ENCODE measurements at places on chromosomes 3 and 15.

GRCh38 chr3:54274607-54275006 is 152.3 kb downstream of the CACNA2D3 start:
- no peak for DNase-seq

GRCh38 chr3:164004205-164004604 is 1074.1 kb downstream of the SI start:
- no peak for DNase-seq

- DNase-seq: no peak
Observed at GRCh38 chr15:59453474-59454215, 15.7 kb downstream of the FAM81A start.

GRCh38 chr3:152283492-152284381 is 15.0 kb downstream of the MBNL1 start:
- no peak for DNase-seq

DNA sequence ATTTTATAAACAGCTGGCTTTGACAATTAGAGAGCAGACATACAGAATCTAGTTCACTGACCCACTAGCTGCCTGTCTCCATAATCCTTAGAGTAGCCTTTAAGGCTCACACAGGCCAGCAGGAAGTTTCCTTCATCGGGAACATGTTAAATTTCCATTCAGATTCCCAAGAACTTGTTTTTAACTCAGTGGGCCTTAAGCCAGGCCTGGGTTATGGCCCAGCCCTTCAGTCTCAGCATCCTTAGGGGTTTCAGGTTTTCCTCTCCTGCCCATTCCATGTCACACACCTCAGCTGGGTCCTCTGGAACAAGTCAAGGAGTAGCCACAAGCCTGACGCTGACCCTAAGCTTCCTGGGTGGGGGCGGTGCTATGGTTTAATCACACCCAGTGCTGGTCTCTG is 15.0 kb downstream of the CDAN1 start:
- DNase-seq: no peak

- no peak for DNase-seq
Observed at GRCh38 chr3:47356201-47356600, 24.6 kb upstream of the PTPN23 start.

GRCh38 chr3:125382298-125382697 is 7.2 kb upstream of the ZNF148 start:
- DNase-seq: no peak

GRCh38 chr3:176349706-176350105 is 847.6 kb downstream of the TBL1XR1 start:
- no peak for DNase-seq

DNA sequence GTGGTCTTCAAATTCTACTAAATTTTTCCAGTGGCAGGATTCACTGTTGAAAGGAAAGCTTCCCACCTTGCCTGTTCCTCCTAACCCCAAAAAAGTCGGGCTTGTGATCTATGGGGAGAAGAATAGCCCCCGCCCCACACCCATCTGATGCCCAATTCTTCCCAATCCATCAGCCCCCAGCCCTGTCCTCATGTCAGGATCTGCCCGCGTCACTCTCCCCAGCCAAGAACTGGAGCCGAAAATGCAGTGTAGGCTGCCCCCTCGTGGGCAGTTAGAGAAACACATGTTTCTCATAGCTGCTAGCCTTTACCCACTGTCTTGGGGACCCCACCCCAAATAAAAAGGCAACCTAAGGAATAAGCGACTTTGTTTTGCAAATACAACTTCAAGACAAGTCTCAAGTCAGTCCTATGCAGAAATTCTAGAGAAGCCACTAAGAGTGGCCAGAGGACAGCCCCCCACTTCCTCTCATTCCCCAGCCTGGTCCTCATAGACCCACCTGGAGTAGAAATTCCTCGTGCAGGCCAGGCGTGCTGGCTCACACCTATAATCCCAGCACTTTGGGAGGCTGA is 13.0 kb upstream of the CSK start:
- DNase-seq: peak; percentile 79

GRCh38 chr3:146501752-146502151 is 32.4 kb upstream of the PLSCR2 start:
- no peak for DNase-seq

DNA sequence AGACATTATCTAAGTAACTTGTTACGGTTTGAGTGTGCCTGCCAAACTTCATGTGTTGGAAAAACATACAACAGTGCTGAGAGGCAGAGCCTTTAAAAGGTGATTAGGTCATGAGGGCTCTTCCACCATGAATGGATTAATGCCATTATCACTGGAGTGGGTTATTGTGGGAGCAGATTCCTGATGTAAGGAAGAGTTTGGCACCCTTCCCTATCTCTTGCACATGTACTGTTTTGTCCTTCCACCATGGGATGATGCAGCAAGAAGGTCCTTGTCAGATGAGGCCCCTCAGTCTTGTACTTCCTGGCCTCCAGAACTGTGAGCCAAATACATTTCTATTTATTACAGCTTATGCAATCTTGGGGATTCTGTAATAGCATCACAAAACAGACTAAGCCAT is 413.9 kb downstream of the EPHA3 start:
- DNase-seq: no peak

DNA sequence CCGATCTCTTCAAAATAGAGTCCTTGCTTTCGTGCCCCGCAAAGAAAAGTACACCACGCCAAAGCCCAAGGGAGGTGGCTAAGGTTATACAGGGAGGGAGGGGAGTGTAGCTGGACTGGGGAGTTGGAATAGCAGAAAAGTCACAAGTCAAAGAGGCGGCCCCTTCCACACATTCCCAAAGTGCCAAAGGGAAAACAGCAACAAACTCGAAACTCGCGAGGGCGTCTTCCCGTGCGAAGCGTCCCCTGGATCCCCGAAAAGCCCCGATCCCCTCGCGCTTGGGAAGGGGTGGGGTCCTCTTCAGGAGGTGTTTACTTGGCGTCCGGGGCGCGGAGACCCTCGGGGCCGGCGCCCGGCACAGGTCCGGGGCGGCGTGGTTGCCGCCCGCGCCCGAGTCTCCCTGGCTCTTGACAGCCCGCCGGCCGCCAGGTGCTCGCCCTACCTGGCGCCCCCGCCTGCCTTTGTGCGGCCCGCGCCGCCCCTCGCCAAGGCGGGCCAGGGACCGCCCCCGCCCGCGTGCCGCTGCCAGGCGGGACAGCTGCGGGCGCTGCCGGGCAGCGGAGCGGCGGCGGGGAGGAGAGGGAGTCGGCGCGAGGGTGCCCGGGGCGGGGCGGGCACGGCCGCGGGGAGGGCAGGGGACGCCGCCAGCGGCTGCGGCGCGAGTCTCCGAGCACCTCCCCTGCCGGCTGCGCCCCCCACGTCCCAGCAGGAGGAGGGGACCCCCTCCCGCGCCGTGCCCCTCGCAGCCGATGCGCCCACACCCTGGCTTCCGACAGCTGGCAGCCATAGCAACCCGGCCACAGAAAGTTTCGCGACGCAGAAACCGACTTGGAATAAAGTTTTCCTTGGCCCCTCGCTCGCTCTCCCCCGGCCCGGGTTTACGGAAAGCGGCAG is 966 bp downstream of the MYO1E start:
- DNase-seq: no peak

GRCh38 chr3:15982667-15983196 is 185.0 kb upstream of the ANKRD28 start:
- DNase-seq: no peak

- DNase-seq: no peak
Observed at GRCh38 chr3:177431525-177432176, 234.4 kb upstream of the TBL1XR1 start.

GRCh38 chr3:49553324-49553691 is 969 bp upstream of the BSN start:
- no peak for DNase-seq

DNA sequence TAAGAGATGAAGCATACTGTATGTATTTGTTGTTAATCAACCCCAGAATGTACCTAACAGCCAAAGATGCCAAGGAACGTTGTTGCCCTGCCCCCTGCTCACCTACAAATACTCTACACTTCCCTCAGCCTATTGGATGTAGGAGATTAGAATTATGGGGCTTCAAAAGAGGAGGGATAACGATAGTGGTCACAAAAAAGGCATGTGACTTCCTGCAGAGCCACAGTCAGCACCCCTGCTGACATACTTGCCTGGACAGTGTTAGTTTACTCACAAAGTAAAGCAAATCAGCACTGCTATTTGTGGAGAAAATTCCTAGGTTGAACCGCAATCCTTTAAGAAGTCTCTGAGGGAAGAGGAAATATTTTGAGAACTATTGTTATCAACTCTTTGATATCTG is 37.9 kb downstream of the PARP15 start:
- no peak for DNase-seq

DNA sequence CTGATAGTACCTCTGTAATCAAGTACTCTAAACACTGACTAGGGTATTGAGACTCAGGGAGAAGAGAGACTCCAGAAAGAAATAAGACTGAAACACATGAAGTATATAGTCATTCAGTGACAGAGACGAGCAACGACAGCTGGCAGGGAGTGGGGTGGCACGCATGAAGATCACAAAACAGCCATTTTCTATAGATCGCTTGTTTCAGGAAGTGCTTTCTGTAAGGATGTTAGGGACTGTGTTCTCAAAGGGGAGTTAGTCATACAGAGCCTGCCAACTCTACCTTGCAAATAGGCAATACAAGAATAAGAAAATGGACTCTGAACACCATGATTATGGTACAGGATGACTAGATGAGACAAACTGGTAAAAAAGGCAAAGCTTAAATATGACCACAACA is 139.5 kb downstream of the TBL1XR1 start:
- peak; percentile 65 for DNase-seq

DNA sequence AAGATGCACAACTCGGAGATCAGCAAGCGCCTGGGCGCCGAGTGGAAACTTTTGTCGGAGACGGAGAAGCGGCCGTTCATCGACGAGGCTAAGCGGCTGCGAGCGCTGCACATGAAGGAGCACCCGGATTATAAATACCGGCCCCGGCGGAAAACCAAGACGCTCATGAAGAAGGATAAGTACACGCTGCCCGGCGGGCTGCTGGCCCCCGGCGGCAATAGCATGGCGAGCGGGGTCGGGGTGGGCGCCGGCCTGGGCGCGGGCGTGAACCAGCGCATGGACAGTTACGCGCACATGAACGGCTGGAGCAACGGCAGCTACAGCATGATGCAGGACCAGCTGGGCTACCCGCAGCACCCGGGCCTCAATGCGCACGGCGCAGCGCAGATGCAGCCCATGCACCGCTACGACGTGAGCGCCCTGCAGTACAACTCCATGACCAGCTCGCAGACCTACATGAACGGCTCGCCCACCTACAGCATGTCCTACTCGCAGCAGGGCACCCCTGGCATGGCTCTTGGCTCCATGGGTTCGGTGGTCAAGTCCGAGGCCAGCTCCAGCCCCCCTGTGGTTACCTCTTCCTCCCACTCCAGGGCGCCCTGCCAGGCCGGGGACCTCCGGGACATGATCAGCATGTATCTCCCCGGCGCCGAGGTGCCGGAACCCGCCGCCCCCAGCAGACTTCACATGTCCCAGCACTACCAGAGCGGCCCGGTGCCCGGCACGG is 991 bp downstream of the SOX2 start:
- no peak for DNase-seq

- DNase-seq: no peak
Observed at GRCh38 chr3:22453906-22454535, 703.0 kb upstream of the ZNF385D start.

- DNase-seq: peak; percentile 64
Observed at GRCh38 chr3:71955240-71956068, 170.5 kb upstream of the PROK2 start.

- peak; percentile 45 for DNase-seq
Observed at GRCh38 chr3:195162033-195162669, 108.8 kb downstream of the XXYLT1 start.

- DNase-seq: no peak
Observed at GRCh38 chr3:124299831-124300230, 307.9 kb upstream of the ROPN1 start.
